ENCODE measurements at places on chromosomes 2 and 18.

- DNase-seq, result peak; percentile 21
- peaks cover 18% of the 10 kb centered on the region for H3K4me1 ChIP-seq
- no peak overlapping the region for H3K4me3 ChIP-seq
- no peaks in the 10 kb centered on the region for H3K27me3 ChIP-seq
Measured at GRCh38 chr18:23528580-23529472, 25.5 kb downstream of the RMC1 start.

DNA sequence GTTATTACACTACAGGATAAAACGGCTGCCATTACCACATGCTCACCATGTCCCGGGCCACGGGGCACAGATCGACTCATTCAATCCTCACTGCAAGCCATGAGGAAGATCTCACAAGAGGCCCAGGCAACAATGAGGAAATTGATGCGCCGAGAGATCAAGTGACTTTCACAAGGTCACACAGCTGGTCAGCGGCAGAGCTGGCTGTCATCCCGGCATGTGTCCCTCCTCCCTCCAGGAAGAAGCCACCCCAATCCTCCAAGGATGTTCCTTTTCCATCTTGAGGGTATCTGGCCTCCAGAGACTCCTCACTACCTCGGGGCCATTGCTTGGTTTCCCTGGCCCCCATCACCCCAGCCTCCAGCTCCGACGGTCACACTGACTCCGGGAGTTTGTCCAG, 65.3 kb upstream of the GLI2 start:
- no peaks in the 10 kb centered on the region for H3K36me3 ChIP-seq
- DNase-seq, result no peak
- peaks cover 51% of the 10 kb centered on the region for H3K27me3 ChIP-seq

- DNase-seq, result no peak
- no peak overlapping the region for H3K4me3 ChIP-seq
- H3K27ac ChIP-seq, result no peak overlapping the region
- no peaks in the 10 kb centered on the region for H3K36me3 ChIP-seq
- no peaks in the 10 kb centered on the region for H3K4me1 ChIP-seq
- no peaks in the 10 kb centered on the region for H3K27me3 ChIP-seq
Measured at GRCh38 chr2:62050456-62051045, 145.1 kb downstream of the COMMD1 start.

GRCh38 chr2:240329116-240329665, 106.3 kb upstream of the GPC1 start:
- H3K4me3 ChIP-seq, result no peak overlapping the region
- no peaks in the 10 kb centered on the region for H3K27me3 ChIP-seq
- H3K36me3 ChIP-seq, result no peaks in the 10 kb centered on the region

DNA sequence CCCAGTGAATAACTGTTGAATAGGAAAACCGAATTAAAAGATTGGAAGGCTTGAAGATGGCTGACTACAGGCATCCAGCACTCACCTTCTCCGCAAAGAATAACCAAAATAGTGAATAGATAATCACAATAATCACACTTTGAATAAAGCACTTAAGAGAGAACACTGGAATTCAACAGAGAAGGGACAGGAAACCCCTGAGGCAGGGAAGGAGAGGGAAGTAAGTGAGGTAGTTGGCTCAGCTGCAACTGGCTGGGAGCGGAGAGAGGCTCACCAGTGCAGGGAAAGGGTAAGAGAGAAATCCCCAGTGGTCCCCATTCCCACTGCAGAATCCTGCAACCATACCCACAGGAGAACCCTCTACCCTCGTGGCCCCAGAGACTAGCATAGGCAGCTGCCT, 246.6 kb upstream of the NCKAP5 start:
- no peak overlapping the region for H3K27ac ChIP-seq
- H3K27me3 ChIP-seq, result no peaks in the 10 kb centered on the region
- H3K36me3 ChIP-seq, result no peaks in the 10 kb centered on the region
- DNase-seq, result no peak

- no peak overlapping the region for H3K27ac ChIP-seq
- H3K36me3 ChIP-seq, result no peaks in the 10 kb centered on the region
- H3K4me1 ChIP-seq, result peaks cover 2% of the 10 kb centered on the region
- H3K27me3 ChIP-seq, result peaks cover 9% of the 10 kb centered on the region
- DNase-seq, result no peak
- no peak overlapping the region for H3K4me3 ChIP-seq
Measured at GRCh38 chr18:77653792-77654191, 404.1 kb downstream of the GALR1 start.

Measured in mesenchymal stem cell (in vitro differentiated cells and primary cell).